ENCODE measurements at places on chromosomes 4 and X. TPM values are rescaled to one million over a fixed set of nuclear protein-coding genes. Genes with fewer than 3 reads are reported as not detected.

The SMIM31 gene
- 0.94 TPM for total RNA-seq

The PLAC1 gene
- not detected for total RNA-seq

The RADX gene
- 3.0 TPM for total RNA-seq

The SULT1B1 gene
- 0.44 TPM for total RNA-seq

The DRD5 gene
- not detected for total RNA-seq

- no peak for DNase-seq
Observed at GRCh38 chr4:125826801-125827695, 512.3 kb downstream of the FAT4 start.

- no peak for DNase-seq
Observed at GRCh38 chr4:88697141-88697540, 488 bp downstream of the NAP1L5 start.

DNA sequence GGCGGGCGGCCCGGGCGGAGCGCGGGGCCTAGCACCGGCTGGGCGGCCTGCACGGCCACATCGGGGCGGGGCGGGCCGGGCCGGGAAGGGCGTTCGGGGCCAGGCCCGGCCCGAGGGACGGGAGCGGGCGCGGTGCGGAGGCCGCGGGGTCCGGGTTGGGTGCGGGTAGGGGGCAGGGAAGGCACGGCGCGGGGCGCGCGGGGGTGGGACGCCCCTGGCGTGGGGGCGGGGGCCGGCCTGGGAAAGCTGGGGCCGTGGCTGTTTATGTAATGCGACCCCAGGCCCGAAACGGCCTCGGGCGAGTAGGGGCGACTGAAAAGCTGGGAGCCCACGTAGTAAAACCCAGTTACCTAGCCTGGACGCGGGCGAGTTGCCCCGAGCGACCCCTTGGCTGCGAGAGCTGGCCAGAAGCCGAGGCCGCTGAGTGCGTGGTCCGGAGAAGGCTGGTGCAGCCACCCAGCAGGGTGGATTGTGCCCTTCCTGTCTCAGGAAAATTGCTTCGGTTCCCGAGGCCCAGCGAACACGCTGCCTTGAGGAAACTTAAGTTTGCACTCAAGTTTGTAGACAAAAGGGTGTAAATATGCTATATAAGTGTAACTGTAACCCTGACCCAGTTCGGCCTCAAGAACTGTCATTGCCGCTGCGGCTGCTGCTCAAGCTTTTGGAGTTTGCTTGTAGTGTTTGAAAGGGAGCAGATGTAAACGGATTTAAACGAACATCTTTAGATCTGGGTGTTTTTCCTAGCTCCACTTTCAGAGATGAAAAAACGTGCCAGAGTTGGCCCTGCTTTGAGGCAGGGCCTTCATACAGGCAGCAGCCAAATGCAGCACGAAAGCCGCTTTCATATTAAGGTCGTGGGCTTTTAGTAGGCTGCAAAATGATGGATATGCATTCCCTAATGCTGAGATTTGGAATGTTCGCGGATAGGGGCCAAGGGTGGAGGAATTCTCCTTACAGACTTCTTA is 674 bp downstream of the SEC24B start:
- DNase-seq: peak; percentile 36

- no peak for DNase-seq
Observed at GRCh38 chrX:23435108-23435507, 100.5 kb downstream of the PTCHD1 start.

GRCh38 chr4:32191961-32192360 is 1471.8 kb downstream of the PCDH7 start:
- DNase-seq: no peak

DNA sequence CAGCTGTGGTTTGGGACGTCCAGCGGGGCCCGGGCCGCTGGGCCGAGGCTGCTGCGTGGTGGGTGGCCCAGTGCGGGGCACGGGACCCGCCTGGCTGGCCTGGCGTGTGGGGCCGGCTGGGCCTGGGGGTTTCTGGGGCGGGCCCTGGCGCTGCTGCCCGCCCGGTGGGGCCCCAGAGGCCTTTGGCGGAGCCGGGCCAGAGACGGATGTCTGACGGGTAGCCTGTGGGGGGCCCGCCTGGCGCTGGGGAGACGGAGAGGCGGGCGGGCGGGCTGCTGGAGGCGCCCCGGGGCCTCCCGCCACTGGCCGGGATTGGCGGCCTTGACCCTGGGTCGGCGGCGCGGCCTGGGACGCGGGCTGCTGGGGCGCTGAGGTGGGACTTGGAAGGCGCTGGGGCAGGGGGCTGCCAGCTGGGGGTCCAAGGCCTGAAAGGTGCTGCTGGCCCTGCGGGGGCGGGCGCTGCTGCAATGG is 8.1 kb upstream of the TIMP1 start:
- no peak for DNase-seq

DNA sequence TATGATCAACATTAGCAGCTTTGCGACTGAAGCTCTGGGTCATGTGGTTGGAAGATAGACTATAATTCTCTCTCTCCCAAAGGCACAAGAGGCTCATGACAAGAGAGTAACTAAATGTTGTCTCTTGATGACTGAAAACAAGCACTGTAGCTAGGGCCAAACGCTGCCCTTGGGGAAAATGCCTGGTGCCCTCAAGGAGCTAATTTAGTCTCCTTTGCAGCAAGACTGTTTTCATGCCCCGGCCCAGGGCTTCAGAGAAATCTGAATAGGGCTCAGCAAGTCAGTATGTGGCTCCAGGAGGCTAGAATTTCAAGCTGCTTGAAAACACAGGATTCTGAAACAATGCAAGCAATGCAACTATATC is 411.9 kb downstream of the GPAT3 start:
- no peak for DNase-seq

DNA sequence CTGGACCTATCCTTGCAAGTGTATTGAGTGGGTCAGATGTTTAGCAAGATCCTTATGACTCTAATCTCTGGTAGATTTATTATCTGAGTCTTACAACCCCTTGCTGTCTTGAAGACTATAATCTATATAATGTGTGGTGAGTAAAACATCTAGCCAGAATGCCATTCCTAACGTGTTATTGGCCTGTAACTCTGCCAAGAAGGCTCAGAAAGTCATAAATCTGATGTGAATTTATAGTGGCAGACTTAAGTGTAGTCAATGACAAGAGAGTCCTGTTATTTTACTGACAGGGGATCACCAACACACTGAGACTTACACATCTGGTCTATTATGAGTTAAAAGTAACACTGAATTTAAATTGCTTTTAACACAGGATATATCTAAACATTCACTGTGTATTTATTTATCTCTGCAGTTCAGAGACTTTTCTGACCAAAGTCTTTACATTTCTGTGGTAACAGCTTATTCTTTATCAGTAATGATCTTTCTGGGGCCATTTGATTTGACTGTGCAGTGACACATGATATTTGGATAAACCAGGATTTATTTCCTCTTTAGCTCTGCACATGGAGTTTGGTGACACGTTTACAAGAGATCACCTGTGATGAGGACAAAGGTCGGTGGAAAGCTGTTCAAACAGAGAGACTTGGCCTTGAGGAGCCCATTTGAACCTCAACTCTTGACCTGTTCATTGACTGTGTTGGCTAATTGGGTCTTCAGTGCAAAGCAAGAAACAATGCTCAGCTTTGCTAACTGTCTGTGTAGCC is 415.8 kb downstream of the STIM2 start:
- no peak for DNase-seq

DNA sequence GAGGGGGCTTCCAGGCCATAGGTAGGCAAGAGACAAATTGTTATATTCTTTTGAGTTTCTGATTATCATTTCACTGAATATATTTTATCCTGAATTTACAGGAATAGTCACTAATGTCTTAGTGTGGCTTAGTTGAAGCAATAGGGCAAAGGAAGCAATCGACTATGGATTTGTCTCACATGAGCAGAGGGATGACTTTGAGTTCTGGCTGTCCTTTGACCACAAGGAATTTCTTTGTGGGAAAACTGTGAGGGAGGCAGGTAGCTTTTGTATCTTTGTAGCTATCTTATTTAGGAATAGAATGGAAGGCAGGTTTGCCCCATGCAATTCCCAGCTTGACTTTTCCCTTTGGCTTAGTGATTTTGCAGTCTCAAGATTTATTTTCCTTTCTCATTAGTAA is 207.3 kb upstream of the ANXA10 start:
- DNase-seq: no peak

DNA sequence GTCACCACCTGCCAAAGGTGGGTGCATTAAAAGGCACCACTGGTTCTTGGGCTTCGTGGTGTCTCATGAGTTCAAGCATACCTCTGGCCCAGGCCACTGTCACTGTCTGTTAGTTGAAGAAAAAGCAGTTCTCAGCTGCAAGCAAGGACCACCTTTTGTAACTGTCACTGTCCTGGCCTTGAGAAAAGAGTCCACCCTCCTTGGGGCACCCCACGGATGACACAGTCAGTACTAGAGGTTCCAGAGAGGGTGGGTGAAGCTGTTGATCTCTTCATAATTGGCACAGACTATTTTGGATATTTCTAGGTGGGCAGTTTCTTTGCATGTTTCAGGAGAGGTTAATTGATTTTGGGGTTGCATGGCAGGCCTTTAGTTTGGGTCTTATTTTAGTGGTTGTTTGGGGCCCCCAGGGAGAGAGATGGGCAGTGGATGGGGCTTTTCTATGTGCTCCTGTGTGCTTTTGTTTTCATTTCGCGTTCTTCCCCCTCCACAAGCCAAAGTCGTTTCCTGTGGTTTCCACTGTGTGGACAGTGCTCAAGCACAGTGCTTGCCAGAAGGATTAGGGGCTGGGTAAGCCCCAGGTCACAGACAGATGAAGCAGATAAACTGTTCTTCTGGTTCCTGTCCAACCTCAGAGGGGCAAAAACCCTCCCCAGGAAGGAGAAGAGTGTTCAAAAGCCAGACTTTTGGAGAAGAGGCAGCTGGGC is 156.2 kb upstream of the PPP1R2C start:
- no peak for DNase-seq

- DNase-seq: no peak
Observed at GRCh38 chrX:44088510-44089144, 115.4 kb upstream of the NDP start.

GRCh38 chr4:48445704-48446103 is 37.4 kb upstream of the SLC10A4 start:
- no peak for DNase-seq

- DNase-seq: no peak
Observed at GRCh38 chrX:21955403-21956189, 15.1 kb downstream of the SMS start.

GRCh38 chr4:26356081-26356501 is 35.3 kb downstream of the RBPJ start:
- DNase-seq: no peak
